ENCODE measurements at places on chromosomes 2 and 18.
A peak's percentile ranks its signal among the peaks of the same experiment; 100 is the strongest.

- DNase-seq: no peak
These were observed 359.5 kb downstream of the ZNF521 start for GRCh38 chr18:24992491-24992890.

- DNase-seq: no peak
These were observed 7.8 kb downstream of the RNF144A start for GRCh38 chr2:6924924-6925409.

GRCh38 chr18:50638016-50638883 lies 78.4 kb downstream of the MAPK4 start:
- no peak for DNase-seq

DNA sequence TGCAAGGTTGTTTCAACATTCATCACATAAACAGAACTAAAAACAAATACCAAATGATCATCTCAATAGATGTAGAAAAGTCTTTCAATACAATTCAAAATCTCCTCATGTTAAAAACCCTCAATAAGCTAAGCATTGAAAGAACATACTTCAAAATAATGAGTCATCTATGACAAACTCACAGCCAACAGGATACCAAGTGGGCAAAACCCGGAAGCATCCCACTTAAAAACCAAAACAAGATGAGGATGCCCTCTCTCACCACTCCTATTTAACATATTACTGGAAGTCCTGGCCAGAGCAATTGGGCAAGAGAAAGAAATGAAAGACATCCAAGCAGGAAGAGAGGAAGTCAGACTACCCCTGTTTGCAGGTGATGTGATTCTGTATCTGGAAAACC lies 992.2 kb upstream of the PIK3C3 start:
- DNase-seq: no peak

DNA sequence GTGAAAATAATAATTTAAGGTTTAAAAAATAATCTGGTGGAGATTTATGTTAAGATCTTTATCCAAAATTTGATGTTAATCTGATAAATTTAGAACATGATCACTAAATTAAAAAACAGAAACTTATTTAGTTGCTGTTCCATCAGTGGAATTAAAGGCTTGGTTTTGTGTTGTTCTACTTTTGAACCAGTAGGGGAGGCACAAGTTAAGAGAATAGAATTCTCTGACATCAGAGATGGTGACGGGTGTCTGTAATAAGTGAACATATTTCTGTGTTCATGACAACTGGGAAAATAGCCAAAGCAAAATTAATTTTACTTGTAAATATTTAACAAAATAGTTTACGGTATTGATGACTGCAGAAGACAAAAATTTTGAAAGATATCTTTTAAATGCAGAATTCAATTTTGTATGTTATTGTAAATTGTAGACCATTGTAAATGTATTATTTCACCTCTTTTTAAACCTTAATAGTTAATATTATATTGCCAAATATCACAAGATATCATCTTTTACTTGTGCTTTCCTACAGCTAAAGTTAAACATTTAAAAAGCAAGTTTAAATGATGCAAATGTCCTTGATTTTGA lies 106.0 kb downstream of the UBR3 start:
- no peak for DNase-seq

- no peak for DNase-seq
These were observed 757.7 kb upstream of the ID2 start for GRCh38 chr2:7924023-7924762.

GRCh38 chr2:233339427-233339826 lies 14.9 kb upstream of the DGKD start:
- DNase-seq: no peak

GRCh38 chr2:16258350-16258749 lies 318.0 kb downstream of the MYCN start:
- DNase-seq: no peak

DNA sequence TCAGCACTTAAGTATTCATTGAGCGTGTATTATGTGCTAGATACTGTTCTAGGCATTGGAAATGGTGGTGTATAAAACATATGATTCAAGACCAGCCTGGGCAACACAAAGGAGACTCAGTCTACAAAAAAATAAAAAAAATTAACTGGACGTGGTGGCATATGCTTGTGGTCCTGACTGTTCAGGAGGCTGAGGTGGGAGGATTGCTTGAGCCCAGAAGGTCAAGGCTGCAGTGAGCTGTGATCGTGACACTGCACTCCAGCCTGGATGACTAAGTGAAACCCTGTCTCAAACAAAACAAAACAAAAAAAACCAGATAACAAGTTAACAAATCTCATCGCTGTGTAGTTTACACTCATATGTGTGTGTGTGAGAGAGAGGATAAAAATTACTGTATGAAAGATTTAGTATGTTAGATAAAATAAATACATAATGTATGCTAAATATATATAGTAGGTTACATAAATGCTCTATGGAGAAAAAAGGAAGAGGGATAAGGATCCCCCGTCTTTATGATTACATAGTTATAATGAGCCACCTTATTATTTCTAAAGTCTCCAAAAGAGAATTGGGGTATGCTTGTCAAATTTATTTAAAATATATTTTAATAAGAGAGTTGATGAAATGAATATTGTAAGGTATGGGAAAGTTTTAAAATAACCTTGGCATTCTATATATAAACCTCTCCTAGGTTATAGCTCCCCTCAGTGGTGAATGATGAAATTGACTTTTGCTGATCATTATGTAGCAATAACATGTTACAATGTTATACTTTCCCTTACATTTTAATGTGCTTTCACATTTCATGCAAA lies 69.2 kb downstream of the EHBP1 start:
- no peak for DNase-seq

DNA sequence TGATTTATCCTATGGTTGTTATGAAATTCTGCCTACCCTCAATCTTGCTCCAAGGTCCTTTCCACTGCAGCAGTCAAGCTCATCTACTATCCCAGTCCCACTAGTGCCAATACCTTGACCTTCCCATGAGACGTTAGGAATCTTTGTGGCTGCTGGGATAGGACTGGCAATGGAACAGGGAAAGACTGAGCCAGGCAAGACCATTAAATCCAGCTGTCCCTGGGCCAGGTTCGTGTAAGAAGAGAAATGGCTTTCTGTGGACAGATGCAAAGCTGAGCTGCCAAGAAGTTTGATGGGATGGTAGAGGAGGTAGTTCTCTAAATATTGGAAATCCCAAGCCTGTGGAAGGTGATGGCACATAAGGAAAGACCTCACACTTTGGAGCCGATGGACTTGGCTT lies 50.1 kb upstream of the TMEM17 start:
- DNase-seq: no peak

DNA sequence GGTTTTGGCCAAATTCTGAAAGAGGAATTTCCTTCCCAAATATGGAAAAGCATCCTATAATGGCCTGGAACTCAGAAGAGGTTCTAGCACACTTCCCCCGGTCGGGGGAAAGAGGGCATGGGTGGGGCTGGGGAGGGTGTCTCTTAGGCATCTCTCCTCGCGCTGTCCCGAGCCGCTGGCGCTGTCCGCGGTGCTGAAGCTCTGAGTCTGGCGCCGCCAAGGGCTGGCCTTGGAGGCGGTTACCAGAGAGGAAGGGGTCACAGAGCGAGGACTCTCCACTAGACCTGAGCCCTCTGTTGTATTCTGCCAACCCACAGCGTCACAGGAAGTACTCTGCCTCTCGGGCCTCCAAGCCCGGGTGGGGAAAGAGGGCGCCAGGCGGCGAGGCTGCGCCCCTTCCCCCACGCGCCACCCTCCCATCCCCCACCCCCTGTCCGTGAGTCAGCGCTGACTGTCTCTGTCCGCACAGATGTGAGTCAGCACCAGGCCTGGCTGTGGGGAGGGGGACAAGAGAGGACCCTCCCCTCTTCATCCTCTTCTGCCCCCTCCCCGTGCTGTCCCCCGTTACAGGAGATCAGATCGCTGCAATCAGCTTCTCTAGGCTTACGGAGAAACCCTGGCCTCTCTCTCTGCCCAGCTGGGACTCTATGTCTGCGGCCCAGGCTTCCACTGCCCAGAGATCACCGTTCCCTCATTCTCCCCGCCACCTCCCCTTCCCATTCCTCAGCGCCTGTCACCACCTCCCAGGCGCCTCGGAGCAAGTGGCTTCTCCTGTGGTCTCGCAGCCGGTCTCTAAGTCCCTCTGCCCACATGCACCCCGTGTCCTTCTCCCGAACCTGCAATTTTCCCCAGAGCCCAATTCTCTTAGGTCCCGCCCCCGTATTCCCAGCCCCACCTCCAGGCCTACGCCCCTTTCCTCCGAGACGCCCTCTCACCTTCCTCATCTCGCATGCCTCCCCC lies 779 bp downstream of the PTPRN start:
- DNase-seq: peak; percentile 71

GRCh38 chr2:75609937-75610508 lies 36.6 kb upstream of the MRPL19 start:
- DNase-seq: no peak

DNA sequence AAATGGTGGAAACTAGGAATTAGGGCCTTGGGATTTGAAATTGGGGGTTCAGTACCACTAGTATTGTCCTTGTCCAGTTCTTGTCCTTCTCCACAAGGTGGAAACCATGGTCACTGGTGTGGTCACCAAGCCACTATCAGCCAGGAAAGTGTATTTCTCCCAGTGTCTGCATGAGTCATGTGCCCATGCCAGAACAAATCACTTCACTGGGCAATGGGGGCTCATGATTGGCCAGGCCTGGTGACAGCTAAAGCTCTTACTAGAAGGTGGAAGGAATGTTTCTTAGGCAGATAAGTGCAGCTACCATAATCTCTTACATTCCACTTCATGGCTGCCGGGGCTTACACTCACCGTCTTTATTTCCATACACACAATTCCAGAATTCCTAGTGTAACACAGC lies 124.8 kb upstream of the TACR1 start:
- DNase-seq: no peak

- DNase-seq: no peak
These were observed 16.3 kb downstream of the MARCHF7 start for GRCh38 chr2:159728629-159729028.

- DNase-seq: no peak
These were observed 37.9 kb downstream of the LNPK start for GRCh38 chr2:175964195-175964594.

DNA sequence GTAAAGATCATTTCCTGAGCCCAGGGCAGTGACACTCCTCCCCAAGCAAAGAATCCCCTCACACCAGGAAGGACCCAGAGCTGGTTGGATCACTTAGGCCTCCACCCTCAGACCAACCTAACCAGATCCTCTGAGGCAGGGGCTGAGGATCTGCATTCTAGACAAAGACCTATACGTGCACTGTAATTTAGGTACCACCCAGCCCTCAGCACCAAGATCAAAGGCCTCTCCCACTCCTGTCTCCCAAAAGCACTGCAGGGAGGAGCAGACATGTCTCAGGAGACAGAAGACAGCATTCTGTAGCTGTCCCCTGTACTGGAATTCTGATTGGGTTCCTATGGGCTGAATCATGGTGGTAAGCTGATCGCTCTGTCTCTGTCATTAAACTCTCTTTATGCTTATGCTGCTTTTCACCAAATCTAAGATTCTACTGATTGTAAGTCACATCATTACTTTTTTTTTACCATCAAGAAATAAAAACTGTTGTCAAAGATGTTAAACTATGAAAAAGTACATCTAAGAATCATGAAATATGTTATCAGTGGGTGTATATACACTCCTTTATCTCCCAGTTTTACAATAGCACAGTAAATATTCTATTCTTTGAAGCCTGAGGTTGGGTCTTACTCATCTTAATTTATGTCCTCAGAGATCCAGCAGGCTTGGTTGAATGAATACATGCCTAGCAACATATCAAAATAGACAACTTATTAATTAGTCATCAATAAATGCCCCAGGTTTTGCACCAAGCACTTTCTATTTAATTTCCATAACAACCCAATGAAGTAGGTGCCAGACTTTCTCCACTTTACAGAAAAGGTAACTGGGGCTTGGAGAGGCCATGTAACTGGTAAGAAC lies 28.3 kb downstream of the MCFD2 start:
- DNase-seq: no peak

- DNase-seq: peak; percentile 96
These were observed 13.3 kb downstream of the CHPF start for GRCh38 chr2:219530048-219530963.

DNA sequence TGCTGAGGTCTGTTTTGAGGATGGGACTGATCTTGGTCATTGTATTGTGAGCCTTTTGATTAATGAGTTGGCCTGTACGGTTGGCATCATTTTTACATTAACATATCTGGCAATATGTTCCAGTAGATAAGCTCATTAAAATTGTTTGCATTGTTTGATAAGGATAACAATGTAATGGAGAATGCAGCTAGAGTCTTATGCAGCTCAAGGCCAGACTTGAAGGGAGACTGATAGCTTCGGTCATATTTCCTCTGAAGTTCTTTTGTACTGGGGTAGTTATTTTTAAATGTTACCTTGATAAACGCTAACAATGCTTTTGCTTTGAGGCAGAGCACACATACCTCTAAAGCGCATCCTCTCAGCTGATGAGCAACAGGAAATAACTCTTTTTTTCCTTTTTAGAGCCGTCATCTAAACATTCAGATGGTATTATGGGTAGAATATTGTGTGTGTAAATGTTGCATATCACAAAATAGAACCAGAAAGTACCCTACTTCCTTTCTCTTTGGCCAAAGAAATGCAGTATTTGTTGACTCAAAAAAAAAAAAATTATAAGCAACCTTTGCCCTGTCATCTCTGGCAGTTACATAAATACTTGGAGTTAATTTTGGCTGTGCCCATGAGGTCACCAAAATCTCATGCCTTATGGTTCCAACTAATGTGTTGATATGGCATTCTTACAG lies 1.3 kb downstream of the MAPRE2 start:
- DNase-seq: no peak

- no peak for DNase-seq
These were observed 17.9 kb upstream of the SLC9A4 start for GRCh38 chr2:102455061-102455670.

- DNase-seq: no peak
These were observed 640.4 kb upstream of the CHAC2 start for GRCh38 chr2:53127061-53127650.

Data from GM12891 (cell line).